Stimulated activated CD4-positive, alpha-beta T cell treated with anti-CD3 and anti-CD28 coated beads, Interleukin-2, amount 100 ng/mL, for 24 hours (primary cell): ENCODE measurements at places on chromosomes 1 and 21.
A peak's percentile ranks its signal among the peaks of the same experiment; 100 is the strongest.

- no peak for DNase-seq
Observed at GRCh38 chr1:104745875-104746274, 996.2 kb downstream of the AMY1C start.

DNA sequence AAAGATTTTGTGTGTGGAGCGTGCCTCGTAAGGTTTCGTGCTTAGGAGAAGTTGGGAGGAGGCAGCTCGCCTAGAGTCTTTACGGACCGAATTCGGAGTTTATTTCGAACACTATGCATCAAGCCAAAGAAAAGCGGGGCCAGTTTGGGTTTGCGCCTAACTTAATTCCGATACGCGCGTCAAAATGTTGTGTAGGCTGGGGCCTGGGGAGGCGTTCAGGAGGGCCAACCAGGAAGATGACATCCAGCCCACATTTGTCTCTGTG, 6.4 kb downstream of the FOXD2 start:
- no peak for DNase-seq

DNA sequence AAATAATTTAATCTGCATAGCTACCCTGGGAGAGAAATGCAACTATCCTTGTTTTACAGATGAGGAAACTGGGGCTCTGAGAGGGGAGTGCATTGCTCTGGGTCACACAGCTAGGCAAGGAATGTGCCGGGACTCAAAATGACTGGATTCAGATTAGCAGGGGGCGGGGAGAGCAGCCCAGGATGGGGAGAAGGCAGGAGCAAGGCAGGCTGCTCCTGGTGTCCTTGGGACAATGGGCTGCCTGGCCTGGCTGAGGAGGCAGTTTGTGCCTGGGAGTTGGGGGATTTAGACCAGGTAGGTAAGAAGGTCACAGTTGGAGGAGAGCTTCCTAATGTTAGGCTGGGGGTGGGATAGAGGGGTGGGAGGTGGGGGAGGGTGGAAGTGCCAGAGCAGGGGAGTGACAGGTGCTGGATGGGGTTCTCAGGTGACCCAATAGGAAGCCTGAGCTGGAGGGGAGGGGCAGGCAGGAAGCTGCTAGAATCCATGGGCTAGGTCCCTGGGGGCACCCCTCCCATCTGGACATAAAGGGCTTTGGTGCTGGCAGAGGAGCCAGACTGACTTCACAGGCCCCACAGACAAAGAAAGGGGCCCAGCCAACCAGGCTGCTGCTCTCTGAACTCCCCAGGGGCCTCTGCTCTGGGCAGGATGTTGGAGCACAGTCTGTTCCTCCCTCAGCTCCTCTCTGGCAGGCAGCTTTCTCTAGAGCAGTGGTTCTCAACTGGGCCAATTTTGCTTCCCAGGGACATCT, 29.0 kb downstream of the TRIM62 start:
- DNase-seq = no peak

- peak; percentile 49 for DNase-seq
Observed at GRCh38 chr21:42404539-42404938, 837 bp downstream of the UBASH3A start.

- no peak for DNase-seq
Observed at GRCh38 chr1:119908661-119909060, 12.3 kb upstream of the ADAM30 start.
